ENCODE measurements at places on chromosomes 11 and 22.

DNA sequence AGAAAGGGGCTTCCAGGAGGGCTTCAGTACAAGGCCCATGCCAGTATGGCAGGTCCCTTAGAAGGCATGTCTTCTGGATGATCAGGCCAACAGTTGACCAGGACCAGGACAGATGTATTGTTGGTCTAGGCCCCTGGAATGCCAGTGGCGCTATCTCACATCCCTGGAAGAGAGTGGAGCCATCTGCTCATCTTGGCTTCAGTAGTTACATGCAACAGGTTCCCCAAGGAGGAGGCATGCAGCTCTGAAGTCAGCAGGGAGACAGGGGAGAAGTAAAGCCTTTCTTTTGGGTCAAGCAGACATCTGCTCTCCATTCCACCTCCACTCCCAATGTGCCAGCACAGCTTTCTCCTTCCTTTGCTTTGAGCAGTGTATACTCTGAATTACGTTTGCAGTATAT, 244.1 kb downstream of the KIRREL3 start:
- DNase-seq, result no peak

- no peak for DNase-seq
These were observed 21.9 kb upstream of the PARVG start for GRCh38 chr22:44158816-44159215.

- DNase-seq, result no peak
These were observed 26.2 kb upstream of the LIPT2 start for GRCh38 chr11:74519710-74520109.

- DNase-seq, result no peak
These were observed 9.2 kb upstream of the MAPK1 start for GRCh38 chr22:21876486-21877176.

- no peak for DNase-seq
These were observed 27.7 kb downstream of the MAPK1 start for GRCh38 chr22:21839765-21840140.
